Stimulated activated CD8-positive, alpha-beta memory T cell treated with anti-CD3 and anti-CD28 coated beads, Interleukin-7, amount 100 ng/mL, for 1 hour (primary cell): ENCODE measurements at places on chromosomes 5 and 9.

- DNase-seq: no peak
Observed at GRCh38 chr5:109448838-109449237, 39.1 kb upstream of the PJA2 start.

DNA sequence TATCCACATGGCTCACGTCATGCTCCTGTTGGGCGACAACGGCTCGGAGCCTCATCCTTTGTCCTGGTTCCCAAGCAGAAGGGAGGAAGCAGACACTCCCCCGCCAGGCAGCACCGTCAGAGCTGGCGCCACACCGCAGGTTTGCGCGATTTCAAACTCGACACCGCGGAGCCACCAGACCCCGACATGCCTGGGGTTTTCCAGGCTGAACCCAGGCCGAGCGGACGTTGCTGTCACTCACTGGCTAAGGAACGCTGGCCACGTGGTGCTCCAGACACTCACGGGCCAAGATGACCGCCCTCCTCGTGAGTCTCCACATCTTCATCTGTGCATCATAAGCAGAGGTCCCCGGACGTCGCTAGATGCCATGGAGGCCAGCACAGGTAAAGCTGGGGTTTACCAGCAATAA, 9.0 kb downstream of the TERT start:
- DNase-seq: no peak

DNA sequence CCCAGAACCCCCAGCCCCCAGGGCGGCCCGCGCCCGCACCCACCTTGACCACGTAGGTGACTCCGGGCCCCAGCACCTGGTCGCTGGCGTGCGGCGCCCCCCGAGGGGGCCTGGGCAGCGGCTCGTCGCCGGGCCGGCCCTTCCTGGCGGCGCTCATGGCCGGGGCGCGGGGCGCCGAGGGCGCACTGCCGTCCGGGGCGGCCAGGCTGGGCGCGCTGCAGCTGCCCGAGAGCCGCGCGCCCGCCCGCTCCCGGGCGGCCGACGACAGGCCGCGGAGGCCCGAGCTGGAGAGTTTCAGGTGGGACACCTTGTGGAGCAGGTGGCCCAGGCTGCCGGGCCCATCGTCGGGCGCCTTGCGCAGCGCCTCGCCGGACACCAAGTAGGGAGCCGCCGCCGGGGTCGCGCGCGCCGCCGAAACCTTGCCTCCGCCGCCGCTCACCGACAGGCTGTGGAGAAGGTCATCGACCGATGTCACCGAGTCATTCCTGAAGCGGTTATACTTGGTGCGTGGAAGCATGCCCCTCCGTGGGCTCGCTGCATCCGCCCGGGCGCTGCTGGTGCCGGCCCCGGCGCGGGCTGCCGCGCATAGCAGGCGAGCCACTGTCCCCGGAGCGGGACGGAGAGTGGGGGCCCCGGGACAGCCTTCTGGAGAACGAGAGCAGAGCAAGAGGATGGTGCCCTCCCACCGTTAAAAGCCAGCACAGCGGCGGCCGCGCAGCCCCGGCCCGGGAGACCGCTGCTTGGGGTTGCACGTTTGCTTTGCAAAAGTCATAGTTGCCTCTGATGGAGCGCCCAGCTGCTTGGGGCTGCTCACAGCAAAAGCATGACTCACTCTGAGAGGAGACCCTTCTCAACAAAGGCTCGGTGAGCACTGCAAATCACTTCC, at the start of gene SHC3:
SHC3 (minus strand) TSS at position 875 of the 886 bp plus-strand sequence; CDS start at position 517, 358 bp downstream.
- no peak for DNase-seq

- no peak for DNase-seq
Observed at GRCh38 chr5:133029416-133029815, 3.1 kb upstream of the ZCCHC10 start.

GRCh38 chr5:148179234-148179824, 11.0 kb downstream of the SPINK14 start:
- no peak for DNase-seq

GRCh38 chr9:115213818-115214334, 95.9 kb upstream of the TNC start:
- DNase-seq: no peak

DNA sequence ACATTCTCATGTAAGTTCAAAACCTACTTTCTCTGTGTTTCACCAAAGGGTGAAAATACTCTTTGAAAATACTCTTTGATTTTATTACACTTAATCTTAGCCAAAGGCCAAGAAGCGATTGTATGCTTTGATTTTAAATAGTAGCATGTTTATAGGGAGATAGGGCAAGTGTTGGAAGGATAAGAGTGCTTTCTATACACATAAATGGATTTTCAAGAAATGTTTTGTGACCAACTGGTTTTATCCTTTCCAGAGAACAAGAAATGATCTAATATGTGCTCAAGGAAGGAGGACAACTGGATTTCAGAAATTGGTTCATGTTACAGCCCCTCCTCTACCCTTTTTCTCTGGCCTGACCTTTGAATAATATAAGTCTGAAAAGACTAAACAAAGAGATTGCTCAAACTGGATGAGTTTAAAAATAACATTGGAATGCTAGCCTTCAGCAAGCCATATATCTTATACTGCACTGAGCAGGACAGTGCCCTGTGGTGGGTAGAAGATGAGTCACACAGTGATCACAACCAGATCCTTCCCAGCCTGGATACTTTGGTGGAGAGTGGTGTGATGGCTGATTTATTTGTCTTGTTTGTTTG, 13.1 kb downstream of the PALM2AKAP2 start:
- no peak for DNase-seq
